Globus pallidus (tissue), 1 donor: ENCODE measurements at places on chromosomes 2 and 18.
A peak's percentile ranks its signal among the peaks of the same experiment; 100 is the strongest.

DNA sequence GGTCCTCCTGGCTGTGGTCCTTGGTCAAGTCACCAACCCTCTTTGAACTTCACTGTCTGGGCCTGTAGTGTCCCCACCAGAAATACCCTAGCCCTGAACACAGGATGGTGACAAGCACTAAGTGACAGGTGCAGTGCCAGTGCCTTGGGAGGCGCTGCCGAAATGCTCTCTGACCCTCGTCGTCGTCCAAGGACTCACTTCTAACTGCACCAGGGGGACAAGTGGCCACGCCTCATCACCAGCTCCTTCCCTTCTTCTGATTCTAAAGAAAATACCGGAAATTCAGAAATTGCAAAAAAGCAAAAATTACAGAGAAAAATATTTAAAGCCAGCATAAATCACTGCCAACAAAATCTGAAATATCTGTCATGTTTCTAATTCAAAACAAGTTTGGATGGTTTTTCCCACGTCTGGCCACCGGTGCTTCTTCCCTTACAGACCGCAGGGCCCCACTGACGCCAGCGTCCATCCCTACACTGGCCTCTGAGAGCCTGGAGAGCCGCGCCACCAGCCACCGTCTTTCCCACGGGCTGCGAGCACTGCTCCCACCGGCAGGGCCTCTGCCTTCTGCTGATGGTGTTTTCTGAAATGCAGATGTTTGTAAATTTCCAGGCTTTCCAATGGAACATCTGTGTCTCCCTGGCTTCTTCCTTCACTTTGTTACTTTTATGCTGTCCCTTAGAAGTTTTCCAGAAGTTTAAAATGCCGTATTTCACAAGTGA is 37.4 kb upstream of the GPC1 start:
- no peak for DNase-seq

GRCh38 chr2:9228781-9229469 is 22.3 kb downstream of the ASAP2 start:
- no peak for DNase-seq

DNA sequence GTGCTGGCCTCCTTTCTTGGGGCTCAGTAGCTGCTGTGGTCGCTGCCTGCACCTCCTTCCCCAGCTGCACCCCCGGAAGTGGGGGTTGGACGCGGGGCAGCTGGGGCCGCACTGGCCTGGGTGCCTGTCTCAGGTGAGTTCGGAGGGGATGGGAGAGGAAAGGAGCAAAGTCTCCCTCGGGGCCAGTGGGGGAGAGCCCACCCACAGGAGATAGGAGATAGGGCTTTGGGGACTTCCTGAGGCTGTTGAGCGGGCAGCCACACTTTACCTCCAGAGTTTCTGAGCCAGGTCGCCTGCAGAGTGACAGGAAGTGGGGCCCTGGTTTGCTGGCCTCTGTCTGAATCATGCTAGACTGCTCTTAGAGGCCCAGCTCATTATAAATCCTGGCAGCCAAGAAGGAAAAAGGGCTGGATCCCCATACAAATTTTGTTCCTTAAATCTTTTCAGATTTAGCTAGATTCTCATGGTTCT is 8.1 kb downstream of the MBP start:
- no peak for DNase-seq

GRCh38 chr2:37350034-37350433 is 5.6 kb downstream of the QPCT start:
- no peak for DNase-seq

- DNase-seq = no peak
Observed at GRCh38 chr2:191352536-191352935, 107.3 kb downstream of the MYO1B start.

DNA sequence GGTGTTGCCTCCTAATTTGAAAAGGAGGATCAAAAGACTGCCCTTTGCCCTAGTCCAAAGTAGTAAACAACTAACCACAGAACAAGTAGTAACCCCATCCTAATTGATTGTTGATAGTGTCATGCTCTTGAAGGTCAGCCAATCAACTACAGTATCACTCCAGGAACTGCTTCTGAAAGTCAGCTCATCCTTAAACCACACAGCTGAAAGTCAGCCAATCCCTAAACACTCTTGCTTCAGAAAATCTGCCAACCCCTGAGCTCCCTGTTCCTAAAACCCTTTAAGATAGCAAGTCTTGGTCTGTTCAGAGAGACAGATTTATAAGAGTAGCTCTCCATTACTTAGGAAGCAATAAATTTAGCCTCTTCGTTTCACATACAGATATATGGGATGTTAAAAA is 51.6 kb upstream of the CPO start:
- no peak for DNase-seq

DNA sequence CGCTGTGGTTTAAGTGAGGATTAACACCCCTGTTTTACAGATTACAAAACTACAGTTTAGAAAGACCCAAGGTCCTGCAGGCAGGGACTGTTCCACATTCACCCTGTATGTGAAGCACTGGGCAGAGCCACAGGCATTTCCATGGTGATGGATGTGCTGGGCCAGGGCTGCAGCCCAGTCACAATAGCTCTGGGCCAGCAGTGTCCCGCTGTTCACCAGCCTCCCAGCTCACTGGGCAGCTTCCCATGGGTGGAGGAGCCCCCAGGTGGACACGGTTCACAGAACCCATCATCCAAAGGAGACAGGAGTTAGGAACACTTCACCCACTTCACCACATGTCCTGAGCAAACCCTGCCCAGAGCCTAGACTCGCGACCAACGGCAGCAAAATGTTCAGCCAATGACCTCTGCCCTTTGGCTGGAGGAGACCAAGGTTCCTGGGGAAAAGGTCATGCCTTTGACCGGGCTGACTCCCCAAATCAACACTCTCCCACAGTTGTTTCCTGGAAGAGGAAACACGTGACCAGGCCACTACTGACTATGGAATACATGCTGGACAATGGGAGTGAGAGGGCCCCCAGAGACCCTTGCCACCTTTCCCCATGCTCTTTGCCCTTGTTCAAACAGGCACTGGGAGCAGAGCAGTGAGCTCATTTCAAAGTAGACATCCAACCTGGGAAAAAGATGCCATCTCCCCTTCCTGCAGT is 28.0 kb upstream of the SLC35F6 start:
- DNase-seq = no peak

DNA sequence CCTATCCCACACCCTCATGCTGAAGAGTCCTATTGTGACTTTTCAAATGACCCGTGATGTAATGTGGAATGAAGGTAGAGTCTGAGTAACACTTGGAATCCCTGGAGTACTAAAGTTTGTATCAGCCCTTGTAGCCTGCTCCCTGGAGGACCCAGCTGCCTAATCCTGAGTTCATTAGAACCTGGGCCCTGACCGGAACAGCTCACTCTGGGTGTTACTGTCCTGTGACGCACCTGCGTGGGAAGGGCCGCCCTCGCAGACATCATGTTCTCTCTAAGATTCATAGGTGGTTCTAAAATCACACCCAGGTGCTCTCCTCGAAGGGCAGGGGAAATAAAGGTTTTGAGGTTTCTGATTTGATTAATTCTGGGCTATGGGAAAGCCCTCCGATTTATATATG is 62.3 kb downstream of the NCK2 start:
- DNase-seq = no peak

- no peak for DNase-seq
Observed at GRCh38 chr2:224890372-224890771, 151.9 kb downstream of the DOCK10 start.

GRCh38 chr2:72605836-72606442 is 219.9 kb downstream of the EXOC6B start:
- DNase-seq = no peak

- DNase-seq = peak; percentile 57
Observed at GRCh38 chr2:43212931-43213330, 13.5 kb downstream of the ZFP36L2 start.

- no peak for DNase-seq
Observed at GRCh38 chr18:55110436-55110835, 151.2 kb upstream of the CCDC68 start.

DNA sequence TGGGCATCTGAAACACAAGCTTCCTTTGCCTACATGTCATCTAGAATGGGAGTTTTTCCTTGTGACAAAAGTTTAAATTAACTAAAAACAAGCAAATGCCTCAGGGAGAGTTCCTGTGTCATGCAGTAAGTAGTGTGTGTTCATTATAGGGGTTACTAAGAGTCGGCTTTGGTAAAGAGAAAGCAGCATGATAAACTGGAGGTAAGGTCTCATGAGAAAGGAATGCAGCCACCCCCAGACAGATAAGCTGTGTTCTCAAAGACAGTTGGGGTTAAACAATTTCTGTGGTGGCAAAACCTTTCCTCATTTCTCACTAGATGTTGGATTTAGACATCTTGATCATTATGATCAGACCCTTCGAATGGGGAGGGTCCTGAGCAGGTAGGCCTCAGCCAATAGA is 129.7 kb downstream of the MAP4K4 start:
- no peak for DNase-seq

GRCh38 chr2:16522031-16522831 is 143.4 kb downstream of the CYRIA start:
- no peak for DNase-seq

GRCh38 chr2:41698678-41699422 is 349.0 kb upstream of the PKDCC start:
- no peak for DNase-seq

- DNase-seq = no peak
Observed at GRCh38 chr2:163348857-163349380, 386.9 kb downstream of the FIGN start.

DNA sequence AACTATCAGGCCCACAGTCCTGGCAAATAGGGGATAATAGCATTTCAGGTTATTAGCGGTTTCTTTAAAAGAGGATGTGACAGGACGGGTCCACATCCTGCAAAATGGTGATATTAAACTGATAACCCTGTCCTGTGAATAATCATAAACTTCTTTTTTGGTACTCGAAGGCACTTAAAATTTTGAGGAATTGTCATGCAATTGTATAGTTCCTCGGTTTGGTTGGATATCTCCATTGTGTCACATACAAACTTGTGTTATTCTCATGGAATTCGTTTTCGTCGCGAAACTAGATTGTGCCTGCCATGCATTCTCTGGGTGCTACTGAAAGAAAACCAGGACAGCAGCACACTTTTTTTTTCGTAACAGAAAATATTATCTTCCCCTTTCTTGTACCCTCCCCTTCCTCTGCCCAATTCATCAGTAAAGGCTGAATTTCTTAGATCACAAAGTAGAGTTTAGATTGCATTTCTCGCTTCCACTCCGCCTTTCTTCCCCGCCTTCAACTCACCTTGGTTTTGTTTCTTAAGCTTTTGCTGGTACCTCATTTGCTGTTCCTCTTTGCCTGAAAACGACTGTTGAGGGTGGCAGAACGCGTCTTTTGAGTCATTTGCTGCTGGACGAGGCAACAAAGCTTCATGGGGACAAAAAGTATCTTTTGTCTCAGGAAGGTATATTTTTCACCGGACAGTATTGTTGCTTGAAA is 1.3 kb downstream of the CERS6 start:
- no peak for DNase-seq

DNA sequence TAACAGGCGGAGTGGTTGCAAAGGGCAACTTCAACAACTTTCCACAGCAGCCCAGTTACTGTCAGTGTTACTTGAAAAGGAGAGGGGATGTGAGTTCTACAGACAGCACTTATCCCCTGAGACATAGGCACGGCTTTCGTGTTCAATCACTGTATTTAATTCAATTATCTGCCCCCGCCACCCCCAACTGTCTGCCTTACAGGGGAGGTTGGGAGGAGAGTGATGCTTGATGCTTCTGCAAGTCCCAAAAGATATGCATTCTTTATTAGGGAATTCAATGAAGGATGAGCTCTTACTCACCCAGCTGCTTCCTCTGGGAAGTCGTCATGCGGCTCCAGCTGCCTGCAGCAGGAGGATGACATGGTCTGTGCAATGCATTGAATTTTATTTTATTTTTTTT is 639.9 kb downstream of the DCC start:
- no peak for DNase-seq

DNA sequence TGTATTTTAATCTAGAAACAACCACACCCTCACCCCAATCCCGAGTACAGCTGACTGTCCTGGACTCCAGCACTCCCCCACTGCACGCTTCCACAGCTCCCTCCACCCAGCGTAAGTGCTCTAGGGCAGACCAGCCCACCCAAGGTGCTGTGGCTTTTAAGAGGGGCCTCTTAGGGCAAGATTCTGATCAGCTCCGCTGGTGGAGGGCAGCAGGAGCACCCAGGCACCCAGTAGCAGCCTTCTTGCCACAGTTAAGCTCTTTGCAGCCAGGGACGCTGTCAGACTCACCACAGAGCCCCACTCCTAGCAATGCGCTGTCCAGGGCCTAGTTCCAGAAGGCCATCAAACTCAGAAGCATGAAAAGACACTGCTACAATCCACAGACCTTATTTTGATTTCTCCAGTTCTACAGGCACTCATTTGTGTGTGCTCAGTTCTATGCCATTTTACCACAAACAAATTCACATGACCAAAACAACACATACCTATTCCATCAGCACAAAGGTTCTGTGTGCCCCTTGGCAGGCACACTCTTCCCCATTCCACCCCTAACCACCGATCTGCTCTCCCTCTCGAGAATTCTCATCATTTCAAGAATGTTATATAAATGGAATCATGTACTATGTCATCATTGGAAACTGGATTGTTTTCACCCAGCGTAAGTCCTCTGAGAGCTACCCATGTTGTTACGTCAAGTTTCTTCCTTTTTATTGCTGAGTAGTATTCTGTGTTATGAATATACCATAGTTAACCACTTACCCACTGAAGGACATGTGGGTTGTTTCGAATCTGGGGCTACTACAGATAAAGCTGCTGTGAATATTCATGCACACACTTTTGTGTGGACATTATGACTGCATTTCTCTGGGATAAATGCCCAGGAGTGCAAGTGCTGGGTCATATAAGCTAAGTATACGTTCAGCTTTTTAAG is 40.4 kb downstream of the PTPN2 start:
- DNase-seq = no peak

DNA sequence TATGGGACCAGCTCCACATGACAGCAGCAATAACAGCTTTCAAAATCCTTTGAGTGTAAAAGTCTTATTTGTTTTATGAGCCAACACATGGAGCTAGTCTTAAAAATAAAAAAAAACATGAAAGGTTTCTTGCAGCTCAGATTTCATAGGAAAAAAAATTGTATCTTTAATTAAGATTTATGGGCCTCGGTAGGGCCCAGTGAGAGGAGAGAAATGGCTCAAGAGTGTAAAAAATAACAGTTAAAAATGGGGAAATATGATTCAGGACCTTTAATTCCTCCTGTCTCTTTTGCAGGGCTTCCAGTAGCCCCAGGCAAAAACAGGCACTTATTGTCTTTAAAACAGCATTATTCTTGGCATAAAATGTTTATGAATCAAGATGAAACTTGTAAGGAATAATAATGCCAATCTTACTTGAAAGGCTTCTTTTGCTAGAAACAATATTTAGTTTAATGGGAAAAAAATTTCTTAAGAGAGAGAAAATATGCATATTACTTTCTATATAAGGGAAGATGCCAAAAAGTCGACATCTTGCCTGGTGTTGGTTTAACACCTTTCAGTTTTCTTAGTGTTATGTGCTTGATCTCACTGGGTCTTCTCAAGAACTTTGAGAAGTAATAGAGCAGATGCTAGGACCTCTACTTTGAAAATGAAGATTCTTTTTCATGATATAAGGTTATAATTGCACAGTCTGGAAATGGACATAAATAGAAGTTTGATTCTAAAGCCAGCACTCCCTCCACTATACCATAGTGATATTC is 71.3 kb upstream of the SETBP1 start:
- DNase-seq = no peak
